ENCODE measurements at places on chromosomes 1 and 21.

DNA sequence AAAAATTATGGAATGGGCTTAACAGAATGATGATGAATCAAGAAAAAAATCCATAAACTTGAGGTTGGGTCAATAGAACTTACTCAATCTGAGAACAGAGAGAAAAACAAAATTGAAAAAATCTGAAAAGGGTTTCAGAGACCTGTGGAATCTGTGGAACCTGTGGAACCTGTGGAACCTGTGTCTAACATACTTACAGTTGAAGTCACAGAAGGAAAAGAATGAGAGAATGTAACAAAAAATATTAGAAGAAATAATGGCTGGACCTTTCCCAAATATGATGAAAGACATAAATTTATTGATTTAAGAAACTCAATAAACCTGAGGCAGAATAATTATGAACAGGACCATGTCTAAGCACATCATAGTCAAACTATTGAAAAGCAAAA lies 17.7 kb upstream of the QSOX1 start:
- no peak for DNase-seq

DNA sequence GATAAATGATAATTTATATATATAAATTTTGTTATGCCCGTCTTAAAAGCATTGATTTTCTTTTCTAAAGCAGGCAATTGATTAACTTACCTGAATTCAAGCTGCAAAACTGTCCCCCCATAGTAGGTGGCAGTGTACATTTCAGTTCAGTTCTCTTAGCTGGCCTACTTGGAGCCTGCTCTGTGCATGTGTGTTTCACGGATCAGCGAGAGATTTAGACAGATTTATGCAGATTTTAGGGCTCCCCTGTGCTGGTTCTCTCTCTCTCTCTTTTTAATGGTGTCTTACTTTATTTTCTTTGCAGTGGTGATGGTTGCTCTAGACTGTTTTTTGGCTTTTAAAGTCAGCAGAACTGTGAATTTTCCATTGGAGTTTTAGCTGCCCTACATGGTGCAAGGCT lies 30.7 kb downstream of the CLIC4 start:
- no peak for DNase-seq

GRCh38 chr1:183952101-183952500 lies 85.4 kb downstream of the COLGALT2 start:
- no peak for DNase-seq

GRCh38 chr1:161492827-161493226 lies 12.4 kb upstream of the FCGR2A start:
- DNase-seq = no peak

DNA sequence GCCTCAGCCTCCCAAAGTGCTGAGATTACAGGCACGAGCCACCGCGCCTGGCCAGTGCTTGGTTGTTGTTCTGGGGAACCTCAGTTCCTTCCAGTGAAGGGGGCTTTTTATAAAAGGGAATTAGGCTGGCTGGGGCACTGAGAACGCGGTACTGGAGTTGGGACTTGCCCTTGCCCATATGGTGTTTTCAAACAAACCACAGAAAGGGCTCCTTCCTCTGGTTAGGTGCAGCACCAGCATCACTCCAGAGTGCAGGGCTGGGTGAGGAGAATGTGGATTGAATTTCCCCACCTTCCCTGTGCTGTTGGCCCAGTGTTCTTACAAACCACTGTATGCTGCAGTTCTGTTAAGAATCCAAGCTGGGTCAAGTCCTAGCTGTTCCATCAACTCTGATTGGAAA lies 5.3 kb downstream of the MAN1C1 start:
- DNase-seq = no peak

- DNase-seq = no peak
These were observed 8.1 kb upstream of the TADA1 start for GRCh38 chr1:166884040-166884642.

DNA sequence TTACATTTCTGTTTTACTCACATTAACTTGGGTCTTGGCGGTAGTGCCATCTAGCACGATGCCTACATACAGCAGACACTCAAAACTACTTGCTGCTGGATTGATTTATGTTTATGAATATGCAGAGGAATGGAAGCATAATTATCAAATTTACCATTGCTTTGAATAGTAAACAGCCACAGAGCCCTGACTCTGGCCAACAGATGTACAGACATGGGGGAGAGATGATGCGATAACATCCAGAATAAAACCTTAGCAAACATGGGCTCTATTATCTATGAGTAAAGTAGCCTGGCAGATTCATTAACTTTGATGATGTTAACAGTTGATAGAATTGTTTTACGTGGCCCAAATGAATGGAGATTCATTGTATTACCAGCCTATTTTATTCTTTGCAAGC lies 42.8 kb downstream of the PTGFR start:
- DNase-seq = no peak

GRCh38 chr1:67242016-67242415 lies 65.7 kb upstream of the IL12RB2 start:
- no peak for DNase-seq

GRCh38 chr1:21332554-21333311 lies 42.5 kb upstream of the ECE1 start:
- no peak for DNase-seq

GRCh38 chr1:60863131-60863530 lies 219.2 kb upstream of the NFIA start:
- no peak for DNase-seq

GRCh38 chr1:193339401-193339800 lies 153.0 kb upstream of the B3GALT2 start:
- DNase-seq = no peak

DNA sequence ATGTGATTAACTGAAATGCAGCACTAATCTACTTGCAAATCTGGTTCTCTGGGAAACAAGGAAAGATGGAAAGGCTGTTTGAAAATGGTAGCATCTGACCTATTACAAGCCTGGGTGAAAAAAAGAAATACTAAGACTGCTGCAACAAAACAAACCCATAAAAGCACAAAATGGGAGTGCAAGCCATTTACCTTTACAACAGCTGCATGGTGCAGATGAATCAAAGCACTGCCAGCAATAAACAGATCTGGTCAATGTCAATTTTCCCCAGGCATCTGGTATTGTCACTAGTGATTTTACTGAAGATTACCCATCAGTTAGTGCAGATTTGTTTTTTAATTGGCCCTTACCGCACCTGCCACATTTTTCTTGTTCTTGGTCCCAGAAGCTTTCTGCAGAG lies 1341.7 kb downstream of the PLA2G4A start:
- no peak for DNase-seq

GRCh38 chr1:59482986-59483385 lies 186.1 kb downstream of the FGGY start:
- no peak for DNase-seq

DNA sequence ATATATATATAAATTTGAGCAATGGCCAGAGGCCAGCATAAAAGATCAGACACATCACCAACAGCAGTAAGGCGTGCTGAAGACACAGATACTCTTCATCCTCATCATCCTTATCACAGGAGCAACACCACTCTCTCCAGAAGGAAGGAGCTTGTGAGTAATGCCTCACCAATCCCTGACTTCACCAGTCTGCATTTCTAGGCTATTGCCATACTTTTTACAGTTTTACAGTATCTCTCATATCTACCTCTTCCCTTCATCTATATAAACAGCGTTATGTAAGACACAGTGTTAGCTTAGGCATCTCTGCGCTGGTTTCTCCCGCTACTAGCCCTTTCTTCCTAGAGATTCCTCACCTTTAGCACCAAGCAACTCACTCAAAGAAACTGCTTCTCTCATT lies 2.4 kb upstream of the ABL2 start:
- DNase-seq = no peak

DNA sequence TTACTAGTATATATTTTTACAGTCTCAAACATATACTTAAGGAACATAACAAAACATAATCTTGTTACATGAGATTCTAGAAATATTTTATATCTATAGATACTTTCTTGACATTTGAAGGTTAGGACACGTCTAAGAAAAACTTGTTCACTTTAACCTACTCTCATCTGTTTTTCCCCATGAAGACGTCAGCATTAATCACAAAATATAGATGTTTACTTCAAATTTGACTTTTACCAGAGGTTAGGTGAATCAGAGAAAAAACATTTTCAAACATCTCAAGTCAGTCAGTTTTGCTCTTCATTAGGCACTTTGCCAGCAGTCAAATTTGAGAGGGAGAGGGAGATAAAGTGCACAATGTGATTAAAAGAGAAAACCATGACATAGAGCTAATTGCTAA lies 47.7 kb downstream of the BRINP3 start:
- DNase-seq = no peak

- DNase-seq = peak; percentile 51
These were observed at the start of gene BMP8A for GRCh38 chr1:39491146-39491921. BMP8A (plus strand) TSS chr1:39491636; CDS start chr1:39491992, 356 bp downstream.

DNA sequence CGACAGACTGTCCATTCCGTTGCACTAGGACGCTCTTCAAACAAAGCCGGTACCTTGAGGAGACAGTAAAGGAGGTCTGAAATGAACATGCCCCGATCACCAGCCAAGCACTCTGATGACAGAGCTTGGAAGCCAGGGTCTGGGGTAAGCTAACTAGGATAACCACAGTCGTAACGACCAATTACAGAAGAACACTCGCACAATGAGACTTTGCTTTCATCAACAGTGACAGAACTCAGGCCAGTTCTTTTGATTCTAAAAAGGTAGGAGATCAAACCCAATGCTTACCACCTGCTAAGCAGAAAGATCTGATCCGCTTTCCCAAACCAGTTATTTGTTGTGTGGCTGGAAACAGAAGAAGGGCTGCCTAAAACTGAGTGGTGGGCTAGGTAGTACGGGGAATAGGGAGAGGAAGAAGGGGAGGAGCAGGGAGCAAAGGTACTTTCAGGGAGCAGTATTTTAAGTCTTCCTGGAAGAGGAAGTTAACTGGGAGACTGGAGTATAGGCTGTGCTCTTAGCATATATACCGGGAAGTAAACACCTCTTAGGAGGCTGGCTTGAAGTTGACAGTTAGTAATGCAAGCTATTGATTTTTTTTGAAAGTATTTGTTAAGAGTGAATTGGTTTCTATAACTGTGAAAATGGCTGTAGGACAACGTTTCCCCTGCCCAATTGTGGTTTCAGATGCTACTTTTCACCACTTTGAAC lies 38.4 kb downstream of the UCK2 start:
- no peak for DNase-seq

- no peak for DNase-seq
These were observed 577.5 kb downstream of the USP25 start for GRCh38 chr21:16307256-16307655.

All from stimulated activated CD8-positive, alpha-beta memory T cell treated with anti-CD3 and anti-CD28 coated beads, Interleukin-2, amount 100 ng/mL, for 1 hour (primary cell).